Umbilical cord (tissue), 2 donors: ENCODE measurements at places on chromosomes 6 and 20. TPM values are rescaled to one million over a fixed set of nuclear protein-coding genes. Genes with fewer than 3 reads are reported as not detected.

DNA sequence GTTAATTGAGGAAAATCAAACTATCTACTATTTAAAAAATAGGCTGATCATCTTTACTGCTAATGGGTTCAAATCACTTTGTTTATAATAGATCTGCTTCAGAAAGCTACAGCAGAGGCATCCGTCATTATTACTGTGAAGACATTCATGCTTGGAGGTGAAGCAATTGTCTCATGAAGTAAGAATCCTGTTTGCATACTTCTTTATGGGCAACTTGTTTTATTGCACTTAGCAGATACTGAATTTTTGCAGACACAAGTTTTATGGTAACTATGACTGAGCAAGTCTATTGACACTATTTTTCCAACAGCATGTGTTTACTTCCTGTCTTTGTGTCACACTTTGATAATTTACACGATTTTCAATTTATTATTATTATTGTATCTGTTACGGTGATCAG is 573.9 kb downstream of the RFPL4B start:
- DNase-seq: no peak

GRCh38 chr6:17965397-17965796 is 22.0 kb downstream of the KIF13A start:
- DNase-seq: no peak

- DNase-seq: peak; percentile 7
Measured at GRCh38 chr20:5689463-5689862, 60.7 kb upstream of the SHLD1 start.

DNA sequence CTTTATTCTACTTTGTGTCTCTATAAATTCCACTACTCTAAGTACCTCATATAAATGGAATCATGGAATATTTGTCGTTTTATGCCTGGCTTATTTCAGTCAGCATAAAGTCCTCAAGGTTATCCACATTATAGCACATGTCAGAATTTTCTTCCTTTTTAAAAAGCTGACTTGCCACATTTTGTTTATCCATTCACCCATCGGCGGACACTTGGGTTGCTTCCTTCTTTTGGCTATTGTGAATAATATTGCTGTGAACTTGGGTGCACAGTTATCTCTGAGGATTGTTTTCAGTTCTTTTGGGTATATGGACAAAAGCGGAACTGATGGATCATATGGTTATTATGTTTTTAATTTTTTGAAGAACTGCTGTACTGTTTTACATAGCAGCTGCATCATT is 39.1 kb upstream of the ME1 start:
- peak; percentile 23 for DNase-seq

ZNF165 gene
- total RNA-seq: 0.96 TPM
